ENCODE measurements at places on chromosomes 7 and 10. TPM values are rescaled to one million over a fixed set of nuclear protein-coding genes. Genes with fewer than 3 reads are reported as not detected.

The WDFY4 gene
- total RNA-seq: not detected

The OR6V1 gene
- not detected for total RNA-seq

The CHAT gene
- total RNA-seq: not detected

The NEBL gene
- under 0.01 TPM for total RNA-seq

The STRIP2 gene
- total RNA-seq: 4.3 TPM

The GFRA1 gene
- 1.6 TPM for total RNA-seq

The ZNF365 gene
- 2.8 TPM for total RNA-seq

The FGFR2 gene
- 0.71 TPM for total RNA-seq
